Stimulated activated CD8-positive, alpha-beta memory T cell treated with anti-CD3 and anti-CD28 coated beads, Interleukin-4, amount 100 ng/mL, for 4 hours (primary cell): ENCODE measurements at places on chromosomes 16 and 17.
A peak's percentile ranks its signal among the peaks of the same experiment; 100 is the strongest.

DNA sequence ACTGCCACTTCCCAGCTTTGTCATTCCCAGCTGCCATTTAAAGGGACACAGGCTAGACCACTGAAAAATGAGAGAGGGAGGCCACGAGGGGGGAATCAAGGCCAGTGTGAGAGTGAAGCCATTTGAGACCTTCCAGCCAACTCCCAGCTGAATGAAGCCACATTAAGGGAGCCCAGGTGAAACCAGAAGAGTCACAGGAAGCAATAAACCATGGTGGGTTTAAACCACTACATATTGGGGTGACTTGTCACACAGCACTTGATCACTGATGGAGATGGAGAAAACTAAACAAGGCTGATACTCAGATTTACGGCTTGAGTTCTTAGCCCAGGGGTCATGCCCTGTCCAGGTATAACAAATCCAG, 2.8 kb upstream of the NUBP1 start:
- no peak for DNase-seq

- no peak for DNase-seq
Observed at GRCh38 chr17:79332011-79332554, 257.5 kb downstream of the ENGASE start.

- no peak for DNase-seq
Observed at GRCh38 chr16:21150375-21151001, at the start of gene DNAH3. TSS of gene DNAH3 (minus strand) at chr16:21150846. CDS start at chr16:21150319, 527 bp downstream.

- no peak for DNase-seq
Observed at GRCh38 chr17:42980766-42981397, 517 bp downstream of the RUNDC1 start.

DNA sequence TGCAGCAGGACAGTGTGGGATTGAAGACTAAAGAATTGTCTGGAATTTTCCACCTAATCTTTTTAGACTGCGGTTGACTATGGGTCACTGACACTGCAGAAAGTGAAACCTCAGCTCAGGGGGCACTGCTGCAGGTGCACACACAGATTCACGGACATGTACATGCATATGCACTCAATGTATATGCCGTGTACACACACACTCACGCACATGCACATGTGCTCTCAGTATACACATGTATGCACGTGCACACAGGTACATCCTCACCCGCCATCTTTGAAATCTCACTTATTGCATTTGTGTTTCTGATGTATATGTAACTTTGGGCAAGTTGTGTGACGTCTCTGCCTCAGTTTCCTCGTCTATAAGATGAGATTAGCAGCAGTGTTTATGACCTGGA, 27.3 kb downstream of the CMIP start:
- DNase-seq = no peak

DNA sequence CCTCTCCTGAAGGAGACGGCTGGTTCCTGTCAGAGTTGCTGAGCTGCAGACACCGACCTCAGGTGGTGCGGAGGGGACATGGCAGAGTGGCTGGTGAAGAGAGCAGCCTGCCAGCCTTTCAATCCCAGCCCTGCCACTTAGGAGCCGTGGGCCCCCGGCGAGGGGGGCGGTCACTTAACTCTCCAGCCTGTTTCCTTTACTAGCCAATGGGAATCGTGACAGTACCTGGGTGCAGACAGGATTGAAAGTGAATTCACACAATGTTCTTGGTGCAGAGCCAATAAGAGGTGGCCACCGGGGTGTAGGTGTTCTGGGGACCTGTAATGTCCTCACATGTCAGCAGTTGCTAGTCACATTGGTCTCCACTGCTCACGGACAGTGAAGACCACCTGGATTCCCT, 13.5 kb downstream of the ACE start:
- DNase-seq = no peak

GRCh38 chr17:63082273-63082861, 116.3 kb downstream of the TANC2 start:
- no peak for DNase-seq

GRCh38 chr17:58331815-58332777, 3.5 kb upstream of the TSPOAP1 start:
- DNase-seq = peak; percentile 80

DNA sequence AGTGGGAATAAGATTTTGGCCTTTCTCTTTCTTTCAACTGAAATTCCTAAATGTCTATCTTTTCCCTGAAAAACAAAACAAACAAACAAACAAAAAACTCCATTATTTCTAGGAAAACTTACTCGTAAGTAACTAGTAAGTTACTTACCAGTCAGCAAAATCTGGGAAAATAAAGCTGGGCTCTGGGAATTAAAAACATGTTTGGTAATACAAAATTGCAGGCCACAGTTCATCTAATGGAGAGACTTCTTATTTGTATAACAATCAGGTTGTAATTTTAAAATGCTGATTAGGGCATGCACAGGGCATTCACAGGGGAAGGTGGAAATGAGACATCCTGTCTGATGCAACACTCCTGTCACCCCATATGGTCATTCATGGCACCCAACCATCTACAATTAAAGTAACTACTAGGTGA, 3.8 kb upstream of the WIPI1 start:
- DNase-seq = no peak

DNA sequence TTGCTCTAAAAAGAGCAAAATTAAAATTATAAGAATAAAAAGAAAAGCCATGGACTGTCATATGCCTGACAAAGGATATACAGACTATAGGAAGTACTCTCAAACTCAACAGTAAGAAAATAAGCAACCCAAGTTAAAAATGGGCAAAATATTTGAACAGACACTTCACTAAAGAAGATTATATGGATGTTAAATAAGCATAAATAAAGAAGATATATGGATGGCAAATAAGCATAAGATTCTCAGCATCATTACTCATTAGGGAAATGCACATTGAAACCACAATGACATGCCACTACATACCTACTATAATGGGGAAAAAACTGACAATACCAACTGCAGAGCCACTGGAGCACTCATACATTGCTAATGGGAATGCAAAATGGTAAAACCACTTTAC, 14.9 kb upstream of the BEAN1 start:
- no peak for DNase-seq

GRCh38 chr16:1592446-1592845, 19.4 kb downstream of the IFT140 start:
- DNase-seq = no peak

GRCh38 chr16:57995721-57996405, 4.6 kb downstream of the ZNF319 start:
- DNase-seq = no peak

GRCh38 chr16:66901626-66902025, 17.1 kb downstream of the CDH16 start:
- no peak for DNase-seq

- no peak for DNase-seq
Observed at GRCh38 chr16:69367980-69368379, 16.4 kb upstream of the TMED6 start.

- no peak for DNase-seq
Observed at GRCh38 chr17:77692571-77693161, 265.8 kb upstream of the TNRC6C start.

GRCh38 chr17:80559825-80560251, 15.2 kb downstream of the RPTOR start:
- no peak for DNase-seq

- no peak for DNase-seq
Observed at GRCh38 chr16:83935005-83935857, 17.8 kb upstream of the OSGIN1 start.
